Activated naive CD8-positive, alpha-beta T cell treated with anti-CD3 and anti-CD28 coated beads for 36 hours (primary cell): ENCODE measurements at places on chromosomes 7 and 10.

GRCh38 chr7:21084286-21084685 lies 297.6 kb upstream of the SP8 start:
- DNase-seq = no peak

DNA sequence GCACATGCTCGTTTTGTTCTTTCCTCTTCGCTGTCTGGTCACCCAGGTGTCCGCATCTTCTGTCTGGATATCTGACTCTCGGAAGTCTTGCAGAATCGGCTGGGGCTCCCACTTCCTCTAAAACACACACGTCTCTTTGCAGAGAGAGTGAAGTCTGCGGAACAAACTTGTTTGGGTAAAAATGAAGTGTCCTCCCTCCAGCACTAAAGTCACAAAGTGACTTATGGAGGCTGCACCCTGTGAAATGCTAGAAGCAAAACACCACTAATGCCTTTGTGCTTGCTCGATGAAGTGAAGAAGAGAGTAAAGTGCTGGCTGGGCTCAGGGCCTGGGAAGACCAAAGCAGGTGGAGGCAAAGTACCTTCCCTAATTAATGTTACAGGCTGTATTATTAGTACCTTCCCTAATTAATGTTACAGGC lies 71.4 kb downstream of the FGFR2 start:
- DNase-seq = no peak

DNA sequence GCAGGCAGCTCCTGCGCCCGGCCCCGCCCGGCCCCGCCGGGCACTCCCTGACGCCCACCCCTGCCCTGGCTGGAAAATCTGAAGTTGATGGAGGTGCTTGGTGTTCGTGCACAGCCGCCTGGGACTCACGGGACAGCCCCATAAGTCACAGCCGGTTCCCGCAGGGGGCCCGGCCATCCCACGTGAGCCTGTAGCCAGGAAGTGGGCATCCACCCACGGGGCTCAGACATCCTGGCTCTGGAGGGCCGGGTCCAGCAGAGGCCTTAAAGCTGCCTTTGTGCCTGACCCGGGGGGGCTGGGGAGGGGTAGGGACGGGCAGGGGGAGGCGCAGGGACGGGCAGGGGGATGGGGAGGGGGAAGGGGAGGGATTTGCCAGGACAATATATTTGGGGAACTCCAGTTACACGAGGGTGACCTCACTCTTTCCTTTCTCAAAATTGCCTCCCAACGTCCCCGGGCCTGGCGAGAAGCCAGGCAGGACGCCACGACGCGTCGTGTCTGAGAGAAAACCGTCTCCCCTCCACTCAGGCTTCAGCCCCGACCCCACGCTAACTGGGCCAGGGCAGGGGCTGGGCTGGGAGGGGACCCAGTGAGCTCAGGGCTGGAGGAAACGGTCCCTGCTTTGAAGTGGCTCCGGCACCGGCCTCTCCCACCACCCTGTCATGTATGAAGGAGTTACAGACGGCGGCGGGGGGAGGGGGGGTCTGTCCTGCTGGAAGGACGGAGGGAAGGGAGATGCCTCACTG lies 82.1 kb upstream of the PDGFA start:
- DNase-seq = peak; percentile 97

DNA sequence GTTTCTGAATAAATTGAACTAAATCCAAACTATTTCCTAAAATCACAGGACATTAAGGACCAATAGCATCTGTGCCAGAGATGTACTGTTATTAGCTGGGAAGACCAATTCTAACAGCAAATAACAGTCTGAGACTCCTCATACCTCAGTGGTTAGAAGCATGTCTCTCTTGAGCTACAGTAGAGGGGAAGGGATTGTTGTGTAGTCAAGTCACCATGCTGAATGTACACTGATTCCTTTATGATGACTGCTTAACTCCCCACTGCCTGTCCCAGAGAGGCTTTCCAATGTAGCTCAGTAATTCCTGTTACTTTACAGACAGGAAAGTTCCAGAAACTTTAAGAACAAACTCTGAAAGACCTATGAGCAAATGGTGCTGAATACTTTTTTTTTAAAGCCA lies 13.9 kb downstream of the MEST start:
- DNase-seq = no peak

DNA sequence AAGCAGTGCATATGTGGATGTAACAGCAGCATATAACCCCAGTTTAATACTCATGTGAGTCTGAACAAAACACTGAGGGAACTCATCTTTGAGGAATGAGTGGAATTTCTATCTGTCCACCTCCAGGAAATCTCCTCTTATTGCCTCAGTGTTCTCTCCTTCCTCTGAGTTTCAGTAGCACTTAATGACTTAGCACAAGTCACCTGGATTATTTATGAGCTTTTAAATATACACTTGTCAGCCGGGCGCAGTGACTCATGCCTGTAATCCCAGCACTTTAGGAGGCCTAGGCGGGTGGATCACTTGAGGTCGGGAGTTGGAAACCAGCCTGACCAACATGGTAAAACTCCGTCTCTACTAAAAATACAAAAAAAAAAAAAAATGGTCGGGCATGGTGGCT lies 4.3 kb downstream of the LRRC20 start:
- no peak for DNase-seq

- no peak for DNase-seq
These were observed 521.6 kb upstream of the SORCS1 start for GRCh38 chr10:107686095-107686494.

GRCh38 chr10:13087986-13088618 lies 11.9 kb upstream of the OPTN start:
- DNase-seq = no peak

- DNase-seq = no peak
These were observed 90.6 kb upstream of the SEMA3E start for GRCh38 chr7:83739527-83739926.

DNA sequence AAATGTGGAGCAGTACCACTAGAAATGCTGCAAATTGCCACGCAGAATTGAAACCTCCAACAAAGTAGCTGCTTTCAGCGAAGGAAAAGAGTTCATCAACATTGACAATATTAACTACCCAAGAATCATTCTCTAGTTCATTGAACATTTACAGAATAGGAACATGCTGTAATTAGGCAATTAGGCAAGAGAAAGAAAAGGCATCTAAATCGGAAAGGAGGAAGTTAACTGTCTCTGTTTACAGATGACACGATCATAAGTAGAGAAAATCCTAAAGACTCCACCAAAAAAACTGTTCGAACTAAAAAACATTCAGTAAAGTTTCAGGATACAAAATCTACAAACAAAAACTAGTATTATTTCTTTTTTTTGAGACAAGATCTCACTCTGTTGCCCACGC lies 8.9 kb upstream of the PKD1L1 start:
- no peak for DNase-seq
